ENCODE measurements at places on chromosomes 6 and 20.

DNA sequence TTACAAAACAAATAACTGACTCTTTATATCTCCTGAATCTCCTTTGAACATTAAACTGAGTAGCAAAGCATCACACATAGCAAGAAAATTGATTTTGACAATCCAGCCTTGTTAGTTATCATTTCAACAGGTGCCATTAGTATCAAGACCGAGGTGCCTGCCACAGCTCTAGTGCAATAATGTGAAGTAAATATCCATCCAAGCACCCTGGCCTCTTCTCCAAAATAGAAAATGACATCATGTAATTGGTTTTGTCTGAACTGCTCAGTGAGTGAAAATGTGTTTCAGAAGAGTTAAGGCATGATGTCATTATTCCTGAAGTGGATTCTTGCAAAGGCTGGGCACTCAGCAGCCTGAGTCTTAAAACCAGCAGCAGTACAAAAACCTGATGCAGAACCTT lies 341.4 kb downstream of the PLCB1 start:
- DNase-seq: no peak

GRCh38 chr6:5764401-5764955 lies 242.2 kb downstream of the NRN1 start:
- DNase-seq: no peak

DNA sequence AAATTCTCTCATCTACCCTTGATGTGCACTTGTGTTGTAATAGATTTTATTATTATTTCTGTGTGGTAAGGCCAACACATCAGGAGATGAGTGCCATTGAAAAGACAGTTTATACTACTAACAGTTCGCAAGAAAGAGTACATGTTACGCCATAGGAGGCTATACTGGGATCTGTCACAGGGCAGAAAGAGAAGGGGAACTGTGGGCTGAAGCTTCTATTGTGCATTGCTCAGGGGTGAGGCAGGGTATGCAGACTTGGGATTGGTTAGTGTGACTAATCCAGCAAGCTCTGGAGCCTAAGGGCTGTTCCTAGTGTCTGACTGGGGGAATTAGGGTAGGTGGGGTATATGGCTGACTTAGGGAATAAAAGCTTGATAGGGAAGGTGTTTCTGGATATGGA lies 50.9 kb downstream of the GPR63 start:
- no peak for DNase-seq

- DNase-seq: no peak
These were observed 134.3 kb upstream of the CDH4 start for GRCh38 chr20:61117725-61118124.

- DNase-seq: no peak
These were observed 150.2 kb downstream of the KIF6 start for GRCh38 chr6:39574991-39575390.

GRCh38 chr6:80789912-80790570 lies 683.6 kb downstream of the BCKDHB start:
- no peak for DNase-seq

- DNase-seq: peak; percentile 96
These were observed at the start of gene HSPA1B for GRCh38 chr6:31827286-31828079. Gene HSPA1B, plus strand, starts transcription at chr6:31827738. Its CDS starts 213 bp downstream, at chr6:31827951.

DNA sequence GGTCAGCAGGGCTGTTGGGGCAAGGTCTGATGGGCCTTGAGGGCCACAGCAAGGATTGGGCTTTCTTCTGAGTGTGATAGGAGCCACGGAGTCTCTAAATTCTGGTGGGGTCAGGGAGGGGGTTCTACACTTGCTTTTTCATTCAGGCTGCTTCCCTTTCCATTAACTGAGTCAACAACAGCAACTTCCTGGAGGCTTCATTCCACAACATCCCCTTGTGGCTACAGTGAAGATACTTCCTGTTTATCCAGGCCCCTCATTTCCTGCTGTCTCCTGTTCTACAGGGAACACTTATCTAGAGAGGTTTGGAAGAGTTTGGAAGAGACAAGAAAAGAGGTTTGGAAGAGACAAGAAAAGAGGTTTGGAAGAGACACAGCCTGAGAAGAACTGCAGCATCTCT lies 144.8 kb upstream of the ENPP5 start:
- no peak for DNase-seq

- DNase-seq: peak; percentile 82
These were observed 3.9 kb upstream of the ZNF831 start for GRCh38 chr20:59159493-59160376.

- DNase-seq: no peak
These were observed 42.0 kb downstream of the CBFA2T2 start for GRCh38 chr20:33531885-33532284.

DNA sequence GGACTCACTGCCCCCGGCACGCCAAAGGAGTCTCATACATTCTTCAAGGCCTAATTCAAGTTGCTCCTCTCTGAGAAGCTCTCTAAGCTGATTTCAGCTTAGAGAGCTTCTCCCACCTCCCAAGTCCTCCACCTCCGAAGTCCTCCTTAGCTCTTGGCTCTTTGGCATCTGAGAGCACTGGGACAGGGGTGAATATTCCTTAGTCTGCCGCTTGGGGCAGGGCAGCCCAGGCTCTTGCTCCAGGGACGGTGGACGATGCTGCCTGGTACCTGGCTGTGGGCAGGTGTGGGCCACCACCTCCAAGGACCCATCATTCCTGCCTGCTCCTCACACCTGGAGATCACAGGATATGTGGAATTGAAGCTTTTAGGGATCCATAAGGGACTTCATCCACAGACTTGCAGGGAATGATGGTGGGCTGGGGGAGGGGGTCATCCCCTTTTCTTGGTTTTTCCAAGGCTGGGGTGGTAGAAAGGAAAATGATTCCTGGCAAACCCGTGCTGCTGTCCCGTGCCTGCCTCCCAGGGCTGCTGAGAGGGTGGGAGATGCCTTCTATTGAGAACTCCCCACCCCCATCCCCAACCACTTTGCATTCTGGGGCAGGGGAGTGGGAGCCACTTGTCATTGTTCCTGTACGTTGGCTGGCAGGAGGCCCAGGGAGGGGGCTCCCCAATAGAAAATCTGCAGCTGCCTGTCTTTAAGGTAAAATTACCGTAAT lies 57.4 kb downstream of the ARHGAP40 start:
- DNase-seq: peak; percentile 10

DNA sequence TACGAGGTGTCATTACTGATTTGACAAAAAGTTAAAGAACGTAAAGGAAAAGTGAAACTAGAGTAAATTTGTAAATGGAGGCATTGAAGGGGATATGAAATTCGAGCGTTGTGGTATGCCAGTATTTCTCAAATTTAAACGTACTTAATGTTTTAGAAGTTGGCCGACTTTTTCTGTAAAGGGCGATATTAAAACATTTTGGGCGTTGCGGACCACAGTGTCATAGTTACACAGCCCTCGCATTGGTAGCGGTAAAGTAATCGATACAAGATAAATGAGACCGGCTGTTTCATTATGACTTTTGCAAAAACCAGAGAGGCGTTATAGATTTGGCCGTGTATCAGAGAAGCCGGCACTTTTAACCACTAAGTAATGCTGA lies 39.6 kb downstream of the OR2B2 start:
- DNase-seq: no peak

- no peak for DNase-seq
These were observed 450.7 kb downstream of the COL12A1 start for GRCh38 chr6:74755196-74755595.

GRCh38 chr6:45697605-45698004 lies 318.1 kb downstream of the CLIC5 start:
- DNase-seq: no peak

DNA sequence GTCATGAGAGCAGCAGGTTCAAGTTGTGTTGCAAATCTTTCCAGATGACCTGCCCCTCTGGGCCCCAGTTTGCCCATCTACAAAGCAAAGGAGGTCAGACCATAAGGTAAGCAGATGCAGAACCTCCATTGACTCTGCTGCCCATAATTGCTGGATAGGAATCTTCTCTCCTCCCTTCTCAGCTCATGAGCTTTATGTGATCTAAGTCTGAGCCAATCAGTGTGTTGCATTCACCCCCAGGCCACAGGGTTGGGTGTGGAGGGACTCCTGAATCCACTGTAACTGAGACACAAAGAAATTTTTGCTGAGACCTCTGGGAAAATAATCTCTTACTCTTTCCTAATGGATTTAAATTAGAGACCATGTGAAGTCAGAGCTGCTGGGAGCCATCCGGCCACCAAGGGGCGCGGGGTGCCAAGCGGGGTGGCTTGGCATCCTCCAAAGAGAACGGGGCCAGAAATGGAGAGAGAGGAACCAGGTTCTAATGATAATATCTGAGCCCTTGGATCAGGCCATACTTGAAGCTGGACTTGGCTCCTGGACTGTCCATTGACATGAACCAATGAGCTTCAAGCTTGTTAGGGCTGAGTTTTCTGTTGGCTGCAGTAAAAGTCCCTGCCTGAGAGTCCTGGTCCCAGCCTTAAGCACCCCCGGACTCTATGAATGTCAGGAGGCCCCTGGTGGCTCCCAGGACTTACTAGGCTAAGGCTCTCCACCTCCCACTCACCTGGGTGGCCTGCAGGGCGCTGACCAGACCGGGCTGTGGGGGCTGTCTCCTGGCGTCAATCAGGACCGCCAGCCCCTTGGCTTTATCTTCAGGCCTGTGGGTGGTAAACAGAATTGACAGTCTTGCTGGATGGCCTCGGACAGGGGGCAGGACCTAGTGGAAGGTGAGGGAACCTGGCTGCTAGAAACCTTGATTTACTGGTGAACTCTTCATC lies 32.8 kb downstream of the KIAA1755 start:
- DNase-seq: no peak

DNA sequence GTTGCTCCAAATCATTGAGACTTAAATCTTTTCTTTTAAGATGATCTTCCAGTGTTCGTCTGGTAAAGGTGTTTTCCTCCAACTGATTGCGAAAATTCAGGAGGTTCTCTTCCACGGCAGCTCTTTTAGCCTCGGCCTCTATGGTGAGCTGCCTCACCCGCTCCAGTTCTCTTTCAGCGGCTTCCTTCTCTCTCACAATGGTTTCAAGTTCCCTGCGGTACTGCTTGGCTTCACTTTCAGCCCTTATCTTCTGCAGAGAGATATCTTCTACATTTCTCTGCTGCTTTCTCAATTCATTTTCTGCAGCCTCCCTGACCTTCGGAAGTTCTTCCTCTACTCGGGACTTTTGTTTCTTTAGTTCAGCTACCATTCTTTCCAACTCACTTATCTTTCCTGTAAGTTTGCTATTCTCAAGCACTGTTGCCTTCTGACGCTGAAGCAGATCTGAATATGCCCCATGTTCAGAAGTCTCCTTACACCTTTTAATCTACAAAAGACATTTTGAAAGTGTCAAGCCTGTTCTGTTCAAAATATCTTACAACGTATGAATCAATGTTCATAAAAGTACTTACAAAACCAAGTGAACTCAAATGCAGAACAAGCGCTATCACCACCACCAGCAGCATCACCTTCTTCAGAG lies 22.3 kb downstream of the DST start:
- DNase-seq: no peak

DNA sequence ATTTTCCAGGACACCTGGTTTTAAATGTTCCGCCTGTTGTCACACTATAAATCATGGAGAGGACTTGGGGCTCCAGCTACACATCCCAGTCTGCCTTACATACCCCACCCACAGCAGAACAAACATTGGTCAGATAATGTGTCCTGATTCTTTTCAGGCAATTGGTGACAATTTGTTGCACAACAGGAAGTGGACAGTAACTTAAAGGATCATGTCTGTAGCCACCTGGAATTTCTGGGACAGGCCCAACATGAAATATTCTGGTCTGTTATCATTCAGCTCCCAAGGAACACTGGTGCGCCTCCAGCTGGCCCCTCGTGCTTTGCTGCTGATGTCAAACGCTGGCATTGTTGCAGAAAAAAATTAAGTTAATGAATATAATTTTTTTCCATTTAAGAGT lies 117.2 kb downstream of the SOBP start:
- no peak for DNase-seq

GRCh38 chr20:23088866-23089265 lies 2.7 kb upstream of the CD93 start:
- DNase-seq: no peak

GRCh38 chr20:22584922-22585785 lies 782 bp upstream of the FOXA2 start:
- DNase-seq: no peak

DNA sequence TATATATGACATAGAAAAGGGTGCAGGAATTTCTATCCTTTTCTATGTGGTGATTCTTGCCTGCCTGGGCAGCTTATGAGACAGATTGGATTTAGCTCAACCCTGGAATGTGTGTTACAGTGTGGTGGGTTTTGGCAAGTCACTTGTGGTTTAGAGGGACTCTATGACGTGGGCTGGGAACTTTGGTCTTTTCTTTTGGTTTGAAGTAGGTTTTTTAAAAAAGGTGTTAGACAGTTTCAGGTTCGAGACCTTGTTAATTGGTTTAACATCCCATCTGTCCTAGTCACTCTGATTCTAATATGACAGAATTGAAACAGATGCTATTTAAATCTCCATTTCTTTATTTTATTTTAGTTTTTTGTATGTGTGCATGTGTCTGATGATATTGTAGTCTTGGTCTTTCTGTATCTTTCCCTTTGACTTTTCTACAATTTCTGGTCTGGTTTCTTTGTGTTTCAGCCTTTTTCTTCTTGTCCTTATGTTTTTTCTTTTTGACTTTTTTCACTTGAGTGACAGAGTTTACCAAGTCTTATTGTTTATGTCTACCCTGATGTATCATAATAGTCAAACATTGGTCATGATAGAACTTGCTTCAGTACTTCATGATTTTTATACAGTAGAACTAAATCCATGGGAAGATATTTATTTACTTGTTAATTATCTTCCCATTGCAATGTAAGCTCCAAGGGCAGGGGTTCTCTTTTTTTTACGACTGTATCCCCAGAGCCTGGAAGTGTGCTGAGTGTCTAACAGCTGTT lies 174.3 kb downstream of the CDKAL1 start:
- no peak for DNase-seq

DNA sequence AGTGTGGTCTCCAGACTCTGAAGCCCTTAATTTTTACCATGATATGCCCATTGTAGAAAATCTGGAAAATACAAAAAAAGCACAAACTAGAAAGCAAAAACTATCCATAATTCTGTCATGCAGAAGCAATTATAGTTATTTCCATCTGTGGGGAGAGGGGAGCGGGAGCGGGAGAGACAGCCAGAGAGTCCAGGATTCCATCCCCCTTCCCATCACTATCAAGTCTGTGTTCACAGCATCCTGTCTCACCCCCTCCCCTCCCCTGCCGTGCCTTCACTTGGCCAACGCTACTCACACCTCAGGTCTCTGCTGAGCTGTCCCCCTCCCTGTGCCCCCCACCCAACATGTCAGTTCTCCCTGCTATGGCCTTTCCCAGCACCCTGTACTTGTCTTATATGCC lies 14.5 kb downstream of the RIMS4 start:
- no peak for DNase-seq

- no peak for DNase-seq
These were observed 263.0 kb downstream of the PAX1 start for GRCh38 chr20:21968486-21968885.

GRCh38 chr20:25389401-25389857 lies 1.2 kb downstream of the ABHD12 start:
- DNase-seq: no peak

- no peak for DNase-seq
These were observed 114.0 kb downstream of the TRMT11 start for GRCh38 chr6:126100386-126100785.

GRCh38 chr6:136166815-136167214 lies 83.3 kb downstream of the MTFR2 start:
- no peak for DNase-seq

- DNase-seq: no peak
These were observed 518.3 kb downstream of the KIF16B start for GRCh38 chr20:16054985-16055384.
